ENCODE measurements at places on chromosomes 1 and 21.
A peak's percentile ranks its signal among the peaks of the same experiment; 100 is the strongest.

- DNase-seq = no peak
Observed at GRCh38 chr1:23354245-23354644, 10.2 kb upstream of the HNRNPR start.

DNA sequence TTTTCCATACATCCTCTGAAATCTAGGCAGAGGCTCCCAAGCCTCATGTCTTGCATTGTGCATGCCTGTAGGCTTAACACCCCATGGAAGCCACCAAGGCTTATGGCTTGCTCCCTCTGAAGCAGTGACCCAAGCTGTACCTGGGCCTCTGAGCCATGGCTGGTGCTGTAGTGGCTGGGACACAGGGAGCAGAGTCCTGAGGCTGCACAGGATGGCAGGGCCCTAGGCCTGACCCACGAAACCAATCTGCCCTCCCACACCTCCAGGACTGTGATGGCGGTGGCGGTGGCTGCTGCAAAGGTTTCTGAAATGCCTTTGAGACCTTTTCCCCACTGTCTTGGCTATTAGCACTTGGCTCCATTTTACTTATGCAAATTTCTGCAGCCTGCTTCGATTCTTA, 429.5 kb downstream of the NPHP4 start:
- no peak for DNase-seq

- DNase-seq = no peak
Observed at GRCh38 chr1:12734651-12735050, 11.3 kb upstream of the CFAP107 start.

DNA sequence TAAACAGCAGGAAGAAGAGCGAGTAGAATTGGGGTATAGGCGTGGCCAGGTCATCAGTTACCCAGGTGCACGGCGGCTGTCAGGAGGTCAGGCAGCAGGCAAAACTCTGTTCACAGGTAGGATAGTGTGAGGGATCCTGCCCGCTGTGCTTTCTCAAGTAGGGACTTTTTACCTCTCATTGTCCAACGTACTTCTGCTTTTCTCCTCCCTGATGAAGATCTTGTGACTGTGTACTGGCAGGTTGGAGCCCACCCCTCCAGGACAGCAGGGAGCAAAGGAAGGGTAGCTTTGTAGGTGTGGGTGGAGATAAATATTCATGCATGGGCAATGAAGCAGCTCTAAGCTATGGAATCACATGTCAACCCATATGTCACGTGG, 373.5 kb downstream of the KIF26B start:
- DNase-seq = no peak

GRCh38 chr1:6509220-6509918, 17.9 kb upstream of the PLEKHG5 start:
- no peak for DNase-seq

- no peak for DNase-seq
Observed at GRCh38 chr1:3752400-3752945, at the start of gene CCDC27. TSS of gene CCDC27 (plus strand) at chr1:3752450. CDS start at chr1:3752482, 32 bp downstream.

- DNase-seq = no peak
Observed at GRCh38 chr1:173870252-173871075, 2.3 kb downstream of the ZBTB37 start.

GRCh38 chr1:54331091-54331772, 75.0 kb downstream of the SSBP3 start:
- DNase-seq = no peak

GRCh38 chr1:6824665-6825368, 39.6 kb downstream of the CAMTA1 start:
- no peak for DNase-seq

GRCh38 chr1:203210350-203210749, 19.1 kb downstream of the CHIT1 start:
- no peak for DNase-seq

DNA sequence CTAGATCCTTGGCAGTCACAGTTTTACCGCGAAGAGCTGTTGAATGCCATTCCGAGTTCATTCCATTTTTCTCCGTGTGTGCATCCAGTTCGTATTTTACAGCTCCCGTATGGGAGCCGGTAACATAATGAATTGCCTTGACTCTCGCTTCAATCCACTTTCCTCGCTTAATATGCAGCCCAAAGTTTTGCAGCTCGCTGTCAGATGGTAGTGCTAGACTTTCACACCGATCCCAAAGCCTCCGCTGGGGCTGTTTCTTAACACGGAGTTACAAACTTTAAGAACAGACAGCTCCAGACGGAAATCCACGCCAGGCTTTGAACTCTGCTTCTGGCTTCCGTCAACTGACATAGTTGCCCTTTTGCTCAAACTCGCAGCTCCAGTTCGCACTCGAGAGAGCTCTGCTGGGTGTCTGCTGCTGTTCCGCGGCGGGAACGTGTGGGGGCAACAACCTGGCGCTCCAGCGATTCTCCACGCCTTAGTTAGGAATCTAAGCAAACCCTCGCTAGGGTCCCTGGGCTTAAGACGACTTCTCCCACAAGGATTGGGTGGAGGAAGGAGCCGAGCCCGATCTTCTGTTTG, 3.5 kb upstream of the ARID1A start:
- DNase-seq = peak; percentile 72

- DNase-seq = no peak
Observed at GRCh38 chr1:41647221-41648135, 163.0 kb upstream of the EDN2 start.

DNA sequence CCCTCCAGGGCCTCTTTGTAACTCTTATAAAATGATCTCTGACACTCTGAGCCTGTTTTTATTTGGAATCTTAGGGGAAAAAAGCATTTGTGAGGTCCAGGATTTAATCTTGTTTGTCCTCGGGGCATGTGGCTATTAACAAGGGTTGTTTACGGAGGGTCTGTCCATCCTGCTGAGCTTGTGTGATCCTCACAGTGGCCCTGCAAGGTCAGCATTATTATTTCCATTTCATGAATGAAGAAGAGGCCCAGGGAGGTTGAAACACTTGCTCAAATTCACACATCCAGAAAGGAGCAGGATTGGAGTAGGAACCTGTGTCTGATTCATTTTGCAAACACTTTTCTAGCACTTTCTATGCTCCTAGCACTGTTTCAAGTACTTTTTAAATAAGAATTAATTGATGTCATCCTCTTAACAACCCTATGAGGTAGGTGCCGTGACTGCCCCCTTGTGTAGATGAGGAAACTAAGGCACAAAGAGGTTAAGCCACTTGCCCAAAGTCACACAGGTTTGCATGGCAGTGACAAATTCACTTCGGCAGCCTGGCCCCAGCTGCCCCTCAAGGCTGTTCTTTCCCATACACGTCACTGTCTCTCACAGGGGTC, 178.9 kb downstream of the MIS18A start:
- no peak for DNase-seq

DNA sequence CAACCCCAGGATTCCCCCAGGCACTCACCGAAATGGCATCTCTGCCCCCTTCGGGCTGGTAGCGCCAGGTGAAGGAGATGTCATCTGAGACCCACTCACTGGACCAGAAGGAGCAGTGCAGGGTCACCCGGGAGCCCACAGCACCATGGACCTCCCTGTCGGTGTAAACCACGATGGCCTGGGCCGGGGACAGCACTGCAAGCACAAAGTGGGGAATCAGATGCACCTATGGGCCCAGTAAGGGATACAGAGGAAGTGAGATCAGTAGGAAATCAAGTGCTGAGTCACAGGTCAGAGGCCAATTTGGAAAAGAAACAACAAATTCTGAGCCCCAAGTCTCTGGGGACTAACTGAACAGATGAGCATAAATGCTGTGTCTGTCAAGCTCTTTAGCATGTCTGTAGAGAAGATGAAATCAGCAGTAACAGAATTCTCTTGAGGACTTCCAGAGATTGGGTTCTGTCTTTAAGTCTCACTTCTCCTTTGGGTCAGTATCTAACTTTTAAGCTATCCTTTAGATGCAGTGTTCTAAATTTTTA, 2.5 kb downstream of the MPZ start:
- no peak for DNase-seq

DNA sequence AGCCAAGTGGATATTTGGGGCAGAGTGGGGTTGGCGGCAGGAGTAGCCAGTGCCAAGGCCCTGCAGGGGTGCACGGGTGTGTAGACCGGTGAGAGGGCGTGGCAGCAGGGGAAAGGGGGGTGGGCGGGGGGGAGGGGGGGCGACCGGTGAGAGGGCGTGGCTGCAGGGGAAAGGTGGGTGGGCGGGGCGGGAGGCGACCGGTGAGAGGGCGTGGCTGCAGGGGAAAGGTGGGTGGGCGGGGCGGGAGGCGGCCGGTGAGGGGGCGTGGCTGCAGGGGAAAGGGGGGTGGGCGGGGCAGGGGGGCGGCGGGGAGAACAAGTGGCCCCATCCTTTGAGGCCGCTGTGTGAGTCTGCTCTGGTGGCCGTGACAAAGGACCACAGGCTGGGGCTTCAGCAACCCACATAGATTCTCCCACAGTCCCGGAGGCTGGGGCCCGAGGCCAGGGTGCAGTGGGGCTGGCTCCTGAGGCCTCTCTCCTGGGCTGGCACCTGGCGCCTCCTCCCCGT, 25.8 kb downstream of the RRP1 start:
- no peak for DNase-seq

DNA sequence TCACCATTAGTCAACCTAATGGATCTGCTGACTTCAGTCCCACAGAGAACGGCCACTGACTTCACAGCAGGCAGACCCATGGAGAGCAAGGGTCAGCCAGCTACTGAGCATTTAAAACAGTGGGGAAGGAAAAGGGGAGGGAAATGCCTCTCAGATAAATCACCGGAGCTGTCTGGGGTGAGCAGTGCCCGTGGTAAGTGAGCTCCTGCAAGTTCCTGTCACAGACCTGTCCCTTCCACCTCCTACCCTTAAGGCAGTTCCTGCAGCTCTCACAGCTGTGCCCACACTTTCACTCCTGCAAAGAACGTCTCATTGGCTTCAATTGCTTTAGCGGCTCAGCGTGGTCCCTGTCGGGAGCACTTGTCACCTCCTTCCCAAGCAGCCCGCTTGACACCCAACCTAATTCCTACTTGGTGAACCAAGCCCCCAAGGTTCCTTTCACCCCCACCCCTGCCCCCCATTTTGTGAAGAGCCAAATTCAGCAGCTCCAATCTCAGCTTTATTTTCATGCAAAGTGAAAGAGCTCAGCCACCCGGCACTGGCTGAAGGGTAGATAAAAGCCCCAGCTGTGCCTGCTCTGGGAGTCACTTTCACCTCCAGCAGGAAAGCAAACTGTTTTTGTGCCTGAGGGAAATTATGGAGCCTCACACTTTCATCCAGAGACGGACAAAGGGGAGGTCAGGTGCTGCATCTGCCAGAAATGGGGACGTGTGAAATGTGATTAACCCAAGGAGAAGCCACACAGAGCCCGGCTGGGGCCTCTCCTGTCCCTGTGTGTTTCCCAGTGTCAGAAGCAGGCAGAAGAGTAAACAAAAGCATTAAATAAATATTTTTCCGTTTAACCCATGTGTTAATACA, 306.2 kb downstream of the TTLL7 start:
- no peak for DNase-seq

DNA sequence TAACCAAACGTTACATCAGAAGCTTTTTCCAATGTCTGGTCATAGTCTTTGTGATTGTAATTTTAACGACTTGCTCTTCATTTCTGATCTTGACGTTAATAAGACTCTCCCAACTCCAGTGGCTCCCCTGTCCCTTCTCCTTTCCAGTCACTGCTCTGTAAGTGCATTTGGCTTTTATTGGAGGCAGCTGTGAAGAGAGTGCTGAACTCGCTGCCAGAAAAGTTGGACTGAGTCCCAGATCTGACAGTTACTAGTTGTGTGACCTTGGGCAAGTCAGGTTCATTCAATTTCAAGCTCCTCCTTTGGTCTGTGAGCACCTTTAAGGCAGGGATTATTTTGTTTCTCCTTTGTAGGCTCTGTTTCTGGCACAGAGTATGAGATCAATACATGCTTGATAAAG, 109.6 kb upstream of the TSPAN2 start:
- DNase-seq = no peak

Measured in T-helper 9 cell (primary cell).